Activated CD4-positive, alpha-beta T cell treated with anti-CD3 and anti-CD28 coated beads for 1 hour (primary cell): ENCODE measurements at places on chromosomes 1 and 21.

DNA sequence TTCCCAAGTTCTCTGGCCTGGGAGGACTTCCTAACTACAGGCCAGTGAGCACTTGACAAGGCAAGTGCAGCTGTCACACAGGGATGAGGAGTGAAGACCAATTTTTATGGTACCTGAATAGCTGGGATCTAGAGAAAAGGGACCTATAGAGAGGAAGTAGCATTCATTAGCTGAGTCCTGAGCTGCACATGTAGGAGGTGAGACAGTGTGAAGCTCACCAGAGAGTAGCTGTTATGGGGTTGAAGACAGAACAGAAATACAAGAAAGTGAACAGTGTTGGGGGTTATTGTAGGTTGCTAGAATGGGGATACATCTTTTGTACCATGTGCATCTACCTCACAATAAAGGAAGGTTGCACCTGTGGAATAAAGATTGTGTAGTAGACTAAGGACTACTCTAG is 37.7 kb upstream of the PYHIN1 start:
- DNase-seq: no peak

GRCh38 chr1:17822741-17823426 is 67.8 kb downstream of the ACTL8 start:
- no peak for DNase-seq

- DNase-seq: no peak
Observed at GRCh38 chr1:119737040-119737682, 25.4 kb downstream of the PHGDH start.

GRCh38 chr1:208807446-208808127 is 563.4 kb upstream of the PLXNA2 start:
- no peak for DNase-seq

DNA sequence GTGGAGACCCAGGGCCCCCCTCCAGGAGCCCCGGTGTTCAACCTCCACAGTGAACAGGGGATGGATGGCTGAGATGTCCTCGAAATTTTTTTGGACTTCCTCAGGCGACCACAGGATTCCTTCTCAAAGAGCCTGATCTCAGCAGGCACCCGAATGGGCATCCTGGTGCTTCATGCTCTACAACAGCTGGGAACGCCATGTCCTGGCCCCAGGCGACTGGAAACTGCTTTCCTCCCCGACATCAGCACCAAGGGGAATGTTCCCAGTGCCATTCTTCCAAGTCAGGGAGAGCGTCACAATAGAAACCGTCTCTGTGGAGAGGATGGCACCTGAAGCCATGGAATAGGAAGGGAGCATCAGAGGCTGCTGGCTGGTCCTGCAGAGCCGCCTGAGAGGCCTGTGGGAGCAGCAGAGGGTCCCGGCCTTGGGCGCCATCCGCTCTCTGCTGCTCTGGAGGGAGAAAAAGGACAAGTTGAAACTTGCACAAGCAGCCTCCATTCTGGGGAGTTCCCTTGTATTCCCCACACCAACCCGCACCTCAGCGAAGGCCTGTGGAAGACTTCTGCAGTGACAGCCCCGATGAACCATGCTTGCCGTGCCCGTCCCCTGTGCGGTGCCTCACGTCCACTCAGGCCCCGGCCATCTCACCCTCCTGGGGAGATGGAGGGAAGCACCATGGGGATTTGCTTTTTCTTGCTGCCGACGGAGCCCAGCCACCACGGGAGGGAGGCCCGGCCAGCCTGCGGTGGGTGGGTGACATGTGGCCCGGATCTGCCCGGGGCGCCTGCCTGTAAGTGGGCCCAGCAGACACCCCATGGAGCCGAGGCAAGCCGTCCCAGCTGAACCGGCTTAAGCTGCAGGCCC is 2.3 kb upstream of the ADARB1 start:
- DNase-seq: no peak

DNA sequence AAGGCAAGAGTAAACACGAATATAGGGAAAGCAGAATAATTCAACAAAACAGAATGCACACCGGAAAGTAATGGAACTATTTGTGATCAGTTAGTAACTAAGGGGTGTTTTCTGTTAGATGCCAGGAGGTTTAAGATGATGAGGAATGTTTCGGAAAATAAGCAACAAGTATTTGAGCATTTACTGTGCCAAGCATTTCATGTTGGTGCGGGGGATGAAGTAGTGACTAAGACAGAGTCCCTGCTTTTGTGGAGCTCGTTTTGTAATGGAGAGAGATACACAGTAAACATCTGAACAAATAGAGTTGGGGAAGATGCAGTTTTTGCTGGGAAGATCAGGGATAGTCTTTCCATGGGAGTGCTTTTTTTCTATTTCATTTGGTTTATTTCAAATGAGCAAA is 78.7 kb downstream of the DYRK1A start:
- no peak for DNase-seq

GRCh38 chr1:172286629-172287076 is 133.8 kb upstream of the C1orf105 start:
- DNase-seq: no peak

DNA sequence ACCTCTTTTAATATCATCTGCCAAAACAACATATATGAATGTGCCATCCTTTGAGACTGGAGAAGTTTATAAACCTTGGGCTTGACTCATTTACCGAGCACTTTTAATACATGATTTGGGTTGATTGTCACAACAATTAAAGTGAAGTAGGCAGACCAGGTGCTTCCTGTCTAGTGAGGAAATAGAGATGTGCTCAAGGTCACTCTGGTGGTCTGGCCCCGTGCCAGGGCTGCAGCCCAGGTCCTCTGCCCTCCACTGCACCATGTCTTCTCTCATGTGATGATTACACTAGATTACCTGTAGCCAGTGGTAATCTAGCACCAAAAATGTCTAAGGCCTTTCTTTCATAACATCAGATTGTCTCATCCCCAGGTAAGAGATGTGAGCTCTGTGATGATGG is 61.8 kb upstream of the LAMC2 start:
- DNase-seq: no peak

DNA sequence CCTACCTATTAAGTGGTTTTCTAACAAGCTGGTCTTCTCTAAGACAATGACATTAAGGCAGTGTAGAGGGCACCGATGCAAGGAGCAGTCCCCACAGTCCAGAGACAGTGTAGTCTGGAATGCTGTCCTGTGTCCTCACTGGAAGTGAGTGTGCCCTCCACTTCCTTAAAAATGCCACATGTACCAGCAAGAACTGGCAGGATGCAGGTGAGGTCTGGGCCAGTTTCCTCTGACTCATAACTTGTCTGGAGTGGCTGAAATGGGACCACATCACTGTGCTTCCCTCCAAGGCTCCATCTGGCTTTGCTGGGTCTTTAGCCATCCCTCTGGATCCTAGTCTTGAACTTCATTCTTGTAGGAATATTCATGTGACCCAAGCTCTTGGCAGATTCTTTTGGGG is 170.5 kb upstream of the KIAA0040 start:
- DNase-seq: no peak

DNA sequence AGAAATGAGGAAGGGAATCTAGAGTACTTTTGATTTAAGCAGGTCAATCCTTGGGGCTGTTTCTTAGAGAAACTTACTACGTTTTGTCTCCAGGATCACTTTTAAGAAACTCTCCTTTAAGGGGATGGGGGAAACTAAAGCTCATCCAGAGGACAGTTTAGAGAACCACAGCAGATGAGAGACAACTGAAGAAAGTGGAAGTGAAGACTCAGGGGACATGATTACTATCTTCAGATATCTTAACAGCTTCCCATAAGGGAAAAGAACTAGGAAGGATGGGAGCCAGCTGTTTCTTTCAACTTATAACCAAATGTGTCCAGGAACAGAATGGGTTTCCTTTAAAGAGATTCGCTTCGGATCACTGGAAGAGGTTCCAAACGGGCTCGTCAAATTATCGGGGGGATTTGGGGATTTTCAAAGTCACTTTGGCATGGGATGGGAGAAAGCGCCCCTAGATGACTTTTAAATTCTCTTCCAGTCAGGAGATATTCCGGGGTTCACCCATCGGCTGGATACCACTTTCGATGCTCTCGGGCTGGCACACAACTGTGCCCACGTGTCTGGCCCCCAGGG is 1.2 kb downstream of the SCMH1 start:
- DNase-seq: no peak

GRCh38 chr1:199124351-199124750 is 485.5 kb downstream of the PTPRC start:
- no peak for DNase-seq

DNA sequence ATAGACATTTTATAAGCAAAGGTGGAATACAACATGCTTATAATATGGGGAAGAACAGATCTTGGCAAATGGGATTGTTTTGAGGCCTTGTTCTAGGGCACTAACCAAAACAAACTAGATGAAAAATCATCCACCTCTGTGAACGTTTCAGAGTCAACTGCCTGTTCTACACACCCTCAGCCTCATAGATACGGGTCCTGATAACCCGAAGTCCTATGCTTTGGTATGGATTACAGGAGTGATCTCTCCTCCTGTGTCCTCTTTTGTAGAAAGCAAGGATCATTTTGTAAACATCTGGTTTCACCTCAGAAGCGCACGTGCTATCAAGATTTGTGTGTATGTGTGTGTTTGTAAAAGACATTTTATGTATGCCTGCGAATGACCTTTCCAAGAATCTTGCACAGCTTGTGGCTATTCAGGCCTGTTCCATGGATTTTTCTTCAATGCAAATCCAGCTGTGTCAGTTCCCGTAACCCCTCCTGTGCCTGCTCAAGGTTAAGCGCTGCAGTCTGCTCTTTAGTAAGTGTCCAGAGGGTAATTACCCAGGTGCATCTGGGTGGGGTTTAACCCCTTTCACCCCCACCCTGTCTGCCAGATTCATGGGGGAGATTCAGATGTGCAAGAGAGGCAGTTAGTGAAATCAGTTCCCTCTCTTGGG is 132.4 kb downstream of the ROR1 start:
- no peak for DNase-seq

- no peak for DNase-seq
Observed at GRCh38 chr1:214899908-214900460, 182.6 kb upstream of the KCNK2 start.

DNA sequence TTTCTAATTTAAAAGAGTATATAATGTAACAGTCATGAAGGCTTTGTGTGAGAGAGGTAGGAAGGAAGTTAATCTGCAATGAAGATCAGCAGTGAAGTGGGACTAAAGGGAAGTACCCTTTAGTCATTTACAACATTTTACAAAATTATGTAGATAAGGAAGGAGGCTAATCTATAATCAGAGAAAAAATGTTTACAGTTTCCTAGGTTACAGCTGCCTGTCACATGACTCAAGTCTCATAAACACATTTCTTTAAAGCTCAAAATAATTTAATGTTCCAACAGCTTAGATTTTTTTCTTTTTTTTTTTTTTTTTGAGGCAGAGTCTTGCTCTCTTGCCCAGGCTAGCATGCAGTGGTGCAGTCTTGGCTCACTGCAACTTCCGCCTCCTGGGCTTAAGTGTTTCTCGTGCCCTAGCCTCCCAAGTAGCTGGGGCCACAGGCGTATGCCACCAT is 26.2 kb upstream of the CAP1 start:
- DNase-seq: no peak
